Nephron progenitor cell (in vitro differentiated cells): ENCODE measurements at places on chromosomes 1 and 21.

DNA sequence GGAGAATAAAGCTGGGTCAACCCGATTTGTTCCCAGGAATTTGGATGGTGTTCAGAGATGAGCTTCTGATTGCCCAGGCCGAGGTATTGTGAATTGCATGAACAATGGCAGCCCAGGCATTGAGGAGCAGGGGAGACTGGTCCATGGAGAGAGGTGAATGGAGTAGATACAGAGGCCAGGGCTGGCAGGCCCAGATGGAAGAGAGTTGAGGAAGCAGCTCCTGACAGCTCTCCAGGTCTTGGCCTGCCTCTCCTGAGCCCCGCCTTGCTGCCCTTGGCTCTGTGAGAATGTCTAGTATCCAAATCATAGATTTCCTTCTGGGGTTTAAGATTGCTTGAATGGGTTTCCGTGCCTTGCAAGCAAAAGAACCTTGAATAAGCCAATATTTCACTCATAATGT, 11.5 kb downstream of the ABCA4 start:
- H3K36me3 ChIP-seq, result no peaks in the 10 kb centered on the region
- H3K4me1 ChIP-seq, result peaks cover 55% of the 10 kb centered on the region
- no peak overlapping the region for H3K27ac ChIP-seq
- no peak for DNase-seq
- peaks cover 18% of the 10 kb centered on the region for H3K27me3 ChIP-seq

GRCh38 chr1:233673947-233674431, 60.1 kb downstream of the KCNK1 start:
- H3K4me1 ChIP-seq, result peaks cover 5% of the 10 kb centered on the region
- peaks cover 5% of the 10 kb centered on the region for H3K27me3 ChIP-seq
- H3K36me3 ChIP-seq, result no peaks in the 10 kb centered on the region
- H3K4me3 ChIP-seq, result no peak overlapping the region
- no peak overlapping the region for H3K27ac ChIP-seq

GRCh38 chr21:32186804-32187203, 92.0 kb downstream of the MIS18A start:
- DNase-seq, result no peak
- H3K27ac ChIP-seq, result no peak overlapping the region
- peaks cover 9% of the 10 kb centered on the region for H3K27me3 ChIP-seq
- H3K36me3 ChIP-seq, result no peaks in the 10 kb centered on the region
- no peak overlapping the region for H3K4me3 ChIP-seq

- H3K4me1 ChIP-seq, result peaks cover 37% of the 10 kb centered on the region
- DNase-seq, result no peak
- H3K36me3 ChIP-seq, result no peaks in the 10 kb centered on the region
- peak overlapping the region; percentile 66 for H3K27ac ChIP-seq
- H3K27me3 ChIP-seq, result peaks cover 21% of the 10 kb centered on the region
Measured at GRCh38 chr1:24110642-24111261, 1.2 kb downstream of the MYOM3 start.

- H3K27me3 ChIP-seq, result no peaks in the 10 kb centered on the region
- H3K4me3 ChIP-seq, result no peak overlapping the region
- no peak for DNase-seq
- peaks cover 26% of the 10 kb centered on the region for H3K36me3 ChIP-seq
Measured at GRCh38 chr21:29053656-29054055, 19.8 kb downstream of the CCT8 start.

DNA sequence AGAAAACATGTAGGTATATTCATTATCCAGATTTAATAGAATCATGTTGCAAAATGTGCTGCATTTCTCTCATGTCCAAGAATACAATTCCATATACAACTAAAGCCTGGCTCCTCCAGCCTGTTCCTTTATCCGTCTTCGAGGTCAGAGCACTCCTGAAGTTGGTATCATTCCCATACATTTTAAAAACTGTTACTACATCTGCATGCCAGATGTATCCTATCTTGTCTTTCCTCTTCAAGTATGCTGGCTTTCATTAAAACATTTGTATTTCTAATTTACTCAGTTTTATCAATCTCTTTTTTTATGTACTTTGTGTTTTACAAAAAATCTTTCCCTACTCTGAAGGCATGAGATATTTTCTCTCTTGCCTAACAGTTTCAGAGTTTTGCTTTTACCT, 536.6 kb upstream of the USP24 start:
- no peak overlapping the region for H3K27ac ChIP-seq
- H3K27me3 ChIP-seq, result peaks cover 26% of the 10 kb centered on the region
- H3K36me3 ChIP-seq, result peaks cover 15% of the 10 kb centered on the region
- H3K4me1 ChIP-seq, result peaks cover 17% of the 10 kb centered on the region

DNA sequence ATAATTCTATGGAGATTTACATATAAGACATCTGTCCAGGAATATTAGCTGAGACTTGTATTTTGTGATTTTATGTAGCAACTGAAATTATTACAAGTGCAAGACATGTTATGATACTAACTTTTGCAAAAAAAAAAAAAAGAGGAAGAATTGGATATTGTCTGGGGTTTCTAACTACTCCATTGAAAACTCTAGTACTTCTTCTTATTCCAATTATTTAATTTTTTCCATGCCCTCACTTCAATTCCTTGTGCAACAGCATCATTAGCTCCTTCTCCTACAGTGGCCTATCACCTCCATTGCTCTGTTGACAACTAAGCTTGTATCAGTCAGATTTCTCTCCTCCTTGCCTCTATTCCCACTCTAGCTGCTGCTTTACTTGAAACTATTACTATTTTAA, 126.6 kb downstream of the PTPRC start:
- H3K36me3 ChIP-seq, result no peaks in the 10 kb centered on the region
- DNase-seq, result no peak
- H3K27ac ChIP-seq, result no peak overlapping the region
- no peak overlapping the region for H3K4me3 ChIP-seq
- H3K27me3 ChIP-seq, result no peaks in the 10 kb centered on the region

DNA sequence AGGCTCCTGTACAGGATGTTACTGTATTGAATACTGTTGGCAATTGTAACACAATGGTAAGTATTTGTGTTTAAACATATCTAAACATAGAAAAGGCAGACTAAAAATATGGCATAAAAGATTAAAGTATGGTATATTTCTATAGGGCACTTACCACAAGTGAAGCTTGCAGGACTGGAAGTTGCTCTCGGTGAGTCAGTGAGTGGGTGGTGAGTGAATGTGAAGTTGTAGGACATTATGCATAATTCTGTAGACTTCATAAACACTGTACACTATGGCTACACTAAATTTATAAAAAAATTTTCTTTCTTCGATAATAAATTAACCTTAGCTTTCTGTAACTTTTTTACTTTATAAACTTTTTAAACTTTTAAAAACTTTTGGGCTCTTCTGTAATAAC, 13.7 kb upstream of the TRIM62 start:
- no peaks in the 10 kb centered on the region for H3K36me3 ChIP-seq
- no peak overlapping the region for H3K27ac ChIP-seq
- H3K4me3 ChIP-seq, result no peak overlapping the region
- no peak for DNase-seq
